Stomach (tissue), 19 donors: ENCODE measurements at places on chromosomes 6 and 20. TPM values are rescaled to one million over a fixed set of nuclear protein-coding genes. Genes with fewer than 3 reads are reported as not detected.

CDH4 gene
- total RNA-seq, result 0.37 TPM

DNA sequence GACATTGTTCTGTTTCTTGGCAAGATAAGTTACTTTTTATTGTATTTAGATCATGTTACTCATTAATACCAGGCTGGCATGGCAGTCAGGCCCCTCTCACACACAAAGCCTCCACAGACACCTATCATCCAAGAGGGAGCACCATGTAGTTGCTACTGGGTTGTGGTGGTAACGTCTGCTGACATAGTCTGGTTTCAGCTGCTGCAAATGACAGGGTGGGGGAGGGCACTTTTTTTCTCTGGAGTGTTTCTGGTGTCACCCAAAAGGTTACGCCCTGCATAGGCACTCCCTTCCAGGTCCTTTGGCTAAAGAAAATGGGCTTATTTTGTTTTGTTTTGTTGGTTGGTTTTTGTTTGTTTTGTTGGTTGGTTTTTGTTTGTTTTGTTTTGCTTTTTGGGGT lies 236.4 kb upstream of the RIMS1 start:
- DNase-seq, result no peak

UBE2C gene
- 14.6 TPM for total RNA-seq

DNA sequence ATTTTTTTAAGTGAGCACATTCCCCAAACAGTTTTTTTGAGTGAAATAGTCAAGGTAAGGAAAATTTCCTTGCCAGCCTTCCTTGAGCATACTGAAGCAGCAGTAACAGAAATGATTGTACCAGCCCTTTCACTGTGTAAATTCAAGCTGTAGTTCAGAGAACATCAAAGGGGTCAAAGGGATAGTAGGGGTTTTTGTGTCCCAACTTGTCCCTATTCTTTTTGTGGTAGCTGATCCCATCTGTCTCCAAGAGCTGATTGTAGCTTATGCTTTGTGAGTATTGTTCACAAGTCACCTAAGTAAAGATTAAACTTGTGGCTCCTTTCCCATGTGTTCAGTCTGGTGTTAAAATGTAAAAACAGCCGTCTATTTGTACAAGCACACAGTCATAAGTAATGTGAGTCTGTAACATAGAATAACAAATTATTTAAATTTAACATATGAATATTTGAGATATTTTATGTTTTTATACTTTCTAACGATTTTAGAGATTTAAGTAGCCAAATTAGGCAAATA lies 185.0 kb downstream of the CENPW start:
- no peak for DNase-seq

GRCh38 chr6:133997267-133997666 lies 44.2 kb downstream of the TBPL1 start:
- DNase-seq, result no peak

- DNase-seq, result no peak
Observed at GRCh38 chr6:372336-372911, 19.1 kb upstream of the IRF4 start.

DNA sequence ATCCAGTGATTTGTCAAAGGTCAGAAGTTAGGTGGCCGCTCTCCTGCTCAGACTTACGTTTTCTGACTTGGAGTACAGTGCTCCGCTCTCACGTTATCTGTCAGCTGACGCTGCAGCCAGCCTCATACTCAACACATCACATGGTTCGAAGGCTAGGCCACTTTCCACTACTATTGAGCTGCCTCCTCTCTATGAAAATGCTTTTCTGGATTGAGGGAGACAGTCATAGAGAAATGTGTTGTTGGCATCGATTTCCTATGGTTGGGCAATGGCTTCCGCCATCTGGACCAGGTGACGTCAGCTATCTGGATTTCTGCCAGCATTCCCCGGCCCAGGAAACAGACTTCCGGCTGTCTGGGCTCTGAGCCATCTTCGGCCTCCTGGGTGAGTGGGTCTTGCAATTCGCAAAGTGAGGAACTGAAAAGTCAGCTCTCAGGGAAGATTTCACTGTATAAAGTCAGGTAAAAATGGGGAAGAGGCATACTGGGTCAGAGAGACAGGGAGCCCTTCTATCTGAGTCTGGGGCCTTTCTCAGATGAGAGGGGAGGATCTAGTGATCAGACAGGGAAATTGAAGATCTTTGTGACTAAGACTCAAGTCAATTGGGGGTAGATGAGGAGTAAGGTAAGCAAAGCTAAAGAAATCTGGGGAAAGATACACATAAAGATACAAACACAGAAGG lies 37.5 kb upstream of the IER3 start:
- DNase-seq, result peak; percentile 97

DNA sequence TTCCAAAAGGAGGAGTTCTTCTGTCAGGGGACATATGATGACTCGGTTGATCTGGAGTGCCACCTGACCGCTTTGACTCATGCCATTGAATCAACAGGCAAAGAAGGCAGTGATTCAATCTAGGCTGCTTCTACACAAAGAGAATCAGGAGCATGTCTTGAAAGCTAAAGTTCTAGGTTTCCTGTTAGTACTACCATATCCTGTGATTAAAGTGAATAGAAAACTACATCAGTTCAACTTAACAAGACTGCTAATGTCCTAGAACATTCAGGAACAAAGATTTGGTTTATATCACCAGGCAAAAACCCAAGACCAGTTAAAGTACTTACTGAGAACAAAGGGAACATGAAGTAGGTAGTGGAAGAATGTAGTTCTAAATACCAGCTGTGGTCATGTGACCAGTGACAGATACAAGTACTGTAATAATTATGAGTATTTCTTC lies 216.8 kb upstream of the SGK1 start:
- DNase-seq, result no peak

CD2AP gene
- 50.0 TPM for total RNA-seq

- DNase-seq, result peak; percentile 95
Observed at GRCh38 chr20:62971950-62972844, 19.7 kb downstream of the SLC17A9 start.
